ENCODE measurements at places on chromosomes 5 and 9.

DNA sequence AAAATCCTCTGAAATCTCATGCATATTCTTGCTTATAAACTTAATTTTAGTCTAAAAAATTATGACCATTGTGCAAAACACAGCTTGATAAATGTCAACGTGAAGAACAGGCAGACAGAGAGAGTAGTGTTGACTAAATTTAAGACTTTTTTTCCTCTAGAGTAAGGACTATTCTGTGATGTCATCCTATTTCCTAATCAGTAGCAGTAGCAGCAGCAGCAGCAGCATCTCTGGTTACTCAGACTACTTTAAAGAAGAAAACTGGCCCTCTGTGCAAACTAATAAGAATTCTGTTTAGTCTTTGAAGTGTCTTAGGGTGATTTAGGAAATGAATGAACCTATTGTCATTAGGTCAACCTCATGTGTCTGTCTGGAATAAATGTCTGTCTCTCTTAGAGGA lies 403.0 kb downstream of the HINT1 start:
- no peak for DNase-seq

DNA sequence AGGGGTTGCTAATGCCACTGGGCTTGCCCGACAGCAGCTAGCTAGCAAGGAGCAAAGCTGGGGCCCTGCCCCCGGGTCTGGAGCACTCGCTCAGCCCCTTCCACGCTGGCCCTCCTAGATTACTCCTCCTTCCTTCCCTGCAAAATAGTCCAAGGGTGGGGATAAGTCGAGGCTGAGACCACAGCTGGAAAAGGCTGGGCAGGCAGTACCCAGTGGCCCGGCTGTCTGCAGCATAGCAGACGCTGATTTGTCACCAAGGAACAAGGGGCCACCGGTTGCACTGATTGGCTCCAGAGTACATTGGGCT lies 73.9 kb downstream of the ADAMTS2 start:
- DNase-seq, result no peak

DNA sequence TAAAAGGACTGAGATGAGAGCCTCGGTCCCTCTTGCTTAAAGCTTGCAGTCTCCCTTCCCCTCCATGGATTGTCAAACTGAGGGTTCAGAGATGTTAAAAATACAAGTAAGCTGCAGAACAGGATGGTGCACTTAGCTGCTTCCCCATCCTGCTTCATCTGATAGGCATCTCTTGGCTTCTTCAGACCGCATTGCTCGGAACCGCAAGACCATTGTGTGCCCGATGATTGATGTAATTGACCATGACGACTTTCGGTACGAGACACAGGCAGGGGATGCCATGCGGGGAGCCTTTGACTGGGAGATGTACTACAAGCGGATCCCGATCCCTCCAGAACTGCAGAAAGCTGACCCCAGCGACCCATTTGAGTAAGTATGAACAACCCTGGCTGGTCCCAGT lies 65.5 kb upstream of the SAP30L start:
- no peak for DNase-seq

GRCh38 chr9:132166599-132166998 lies 4.7 kb downstream of the NTNG2 start:
- DNase-seq, result no peak

DNA sequence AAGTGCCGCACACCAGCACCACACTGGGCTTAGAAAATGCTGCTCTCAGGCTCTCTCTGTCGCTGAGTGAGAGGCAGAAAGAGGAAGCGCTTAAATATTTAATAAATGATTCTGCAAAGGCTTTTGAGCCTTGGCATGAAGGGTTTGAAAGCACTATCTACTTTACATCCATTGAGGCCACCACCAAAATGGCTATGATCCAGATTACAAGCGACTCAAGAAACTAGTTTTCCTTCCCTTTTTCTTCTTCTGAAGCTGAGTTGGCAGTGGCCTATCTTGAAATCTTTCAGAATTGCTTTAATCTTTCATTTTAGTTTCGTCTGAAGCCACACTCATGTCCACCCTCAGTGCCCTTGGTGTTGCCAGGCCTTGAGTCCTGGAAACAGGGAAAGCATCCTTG lies 59.5 kb downstream of the EBF1 start:
- DNase-seq, result no peak

DNA sequence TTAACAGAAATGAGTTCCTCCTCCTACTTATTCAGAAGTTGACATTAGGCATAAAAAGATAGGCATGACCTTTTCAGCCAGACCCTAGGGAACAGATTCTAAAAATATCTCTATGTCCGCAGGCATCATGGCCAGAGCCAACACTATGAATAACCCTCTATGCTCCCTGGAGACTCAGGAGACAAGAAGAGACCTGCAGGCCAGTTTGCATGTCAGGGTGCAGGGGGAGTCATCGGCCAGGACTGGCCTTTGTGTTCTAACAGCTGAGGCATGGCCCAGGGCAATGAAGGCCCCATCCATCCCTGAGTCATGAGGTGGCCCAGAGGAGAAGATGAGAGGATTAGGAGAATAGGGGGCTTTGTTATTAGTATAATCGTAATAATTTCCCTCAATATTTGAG lies 93.8 kb downstream of the TMEM215 start:
- DNase-seq, result no peak

DNA sequence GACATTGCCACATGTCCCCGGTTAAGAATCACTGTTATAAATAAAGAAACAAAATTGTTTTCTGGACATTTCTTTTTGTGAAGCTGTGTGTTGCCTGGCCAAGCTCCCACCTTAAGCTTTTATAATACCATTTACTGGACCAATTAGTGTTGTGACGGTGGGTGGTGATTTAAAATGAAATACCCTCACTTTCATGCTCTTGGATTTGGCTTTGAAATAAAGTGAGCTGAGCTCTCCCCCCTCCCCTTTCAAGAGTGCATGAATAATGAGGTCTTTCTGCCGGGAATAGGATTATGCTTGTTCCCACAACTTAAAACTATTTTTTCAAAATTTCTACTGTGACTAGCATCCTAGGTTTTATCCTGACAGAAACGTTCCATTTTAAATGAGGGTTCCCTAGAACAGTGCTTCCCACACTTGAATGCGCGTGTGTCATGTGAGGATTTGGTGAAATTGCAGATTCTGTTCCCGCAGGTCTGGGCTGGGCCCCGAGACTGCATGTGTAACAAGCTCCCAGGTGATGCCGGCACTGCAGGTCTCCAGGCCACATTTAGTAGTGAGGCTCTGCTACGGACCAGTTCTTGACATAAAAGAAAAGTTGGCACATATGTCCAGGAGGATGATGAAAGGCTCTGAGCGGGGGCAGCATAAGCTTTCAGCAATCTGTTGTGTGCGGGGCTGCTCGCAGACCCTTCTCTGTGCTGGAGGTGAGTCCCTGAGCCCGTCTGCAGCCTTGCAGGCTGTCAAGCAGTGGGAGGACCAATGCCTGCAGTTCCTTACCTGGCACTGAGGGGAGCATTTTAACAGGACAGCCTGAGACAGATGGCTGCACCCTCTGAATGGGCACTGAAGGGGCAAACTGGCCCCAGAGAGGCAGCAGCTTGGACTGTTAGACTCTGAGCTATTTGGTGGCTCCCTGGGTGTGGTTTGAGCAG lies 24.4 kb downstream of the IQGAP2 start:
- no peak for DNase-seq

- DNase-seq, result no peak
Observed at GRCh38 chr9:136494012-136494411, 11.2 kb upstream of the SEC16A start.

- no peak for DNase-seq
Observed at GRCh38 chr5:44914221-44914620, 105.5 kb downstream of the MRPS30 start.

- no peak for DNase-seq
Observed at GRCh38 chr5:120516805-120517204, 52.7 kb downstream of the PRR16 start.

- DNase-seq, result peak; percentile 30
Observed at GRCh38 chr5:23507278-23507685, at the start of gene PRDM9. TSS of gene PRDM9 (plus strand) at chr5:23507609. CDS start at chr5:23509034, 1,425 bp downstream.

DNA sequence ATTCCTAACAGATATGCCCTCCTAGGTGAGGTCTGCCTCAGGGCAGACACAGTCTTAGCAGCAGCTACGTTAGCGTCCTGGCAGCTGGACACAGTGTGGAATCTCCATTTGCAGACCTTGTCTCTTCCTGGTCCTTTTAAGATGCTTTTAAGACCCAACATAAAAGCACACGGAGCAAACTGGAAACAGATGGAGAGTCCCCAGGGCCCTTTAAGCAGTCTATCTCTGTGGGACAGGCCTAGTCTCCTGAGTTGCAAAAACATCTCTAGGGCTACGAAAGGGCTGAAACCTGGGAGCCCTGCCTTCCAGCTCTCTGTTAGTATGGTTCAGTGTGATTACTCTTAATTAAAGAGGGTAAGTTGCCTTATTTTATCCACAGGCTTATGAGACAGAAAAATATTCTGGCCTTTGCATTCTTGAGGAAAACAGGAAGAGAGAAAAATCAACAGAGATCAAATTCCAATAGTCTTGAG lies 66.0 kb upstream of the GNA14 start:
- DNase-seq, result no peak

- DNase-seq, result no peak
Observed at GRCh38 chr9:89768650-89769071, 163.8 kb downstream of the GADD45G start.

DNA sequence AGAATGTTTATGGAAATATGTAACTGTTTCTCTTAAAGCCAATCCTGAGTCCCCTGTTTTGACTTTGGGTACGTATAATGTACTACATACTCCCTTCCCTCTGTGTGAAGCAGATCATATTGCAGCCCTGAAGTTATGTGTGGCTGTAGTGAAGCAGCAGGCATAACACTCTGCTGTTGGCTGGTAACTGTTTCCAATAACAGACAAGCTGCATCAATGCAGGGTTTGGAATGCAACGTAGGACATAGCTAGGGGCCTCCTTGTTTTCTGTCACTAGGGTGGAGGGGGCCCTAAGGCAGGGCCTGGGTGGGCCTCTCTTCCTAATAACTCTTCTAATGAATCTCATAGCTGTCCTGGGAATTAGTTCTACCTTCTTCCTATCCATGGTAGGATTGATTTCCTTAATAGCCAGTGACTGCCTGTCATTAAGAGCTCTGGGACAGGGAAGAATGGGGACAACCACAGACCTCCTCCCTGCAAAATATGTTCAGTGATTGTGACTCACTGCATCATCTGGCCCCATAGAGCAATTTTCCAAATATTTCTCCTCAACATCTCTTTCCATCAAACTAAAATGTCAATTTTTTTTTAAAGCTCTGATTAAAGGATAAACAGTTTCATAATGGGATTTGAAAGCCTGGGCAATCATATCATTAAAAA lies 129.6 kb upstream of the HMHB1 start:
- DNase-seq, result no peak

DNA sequence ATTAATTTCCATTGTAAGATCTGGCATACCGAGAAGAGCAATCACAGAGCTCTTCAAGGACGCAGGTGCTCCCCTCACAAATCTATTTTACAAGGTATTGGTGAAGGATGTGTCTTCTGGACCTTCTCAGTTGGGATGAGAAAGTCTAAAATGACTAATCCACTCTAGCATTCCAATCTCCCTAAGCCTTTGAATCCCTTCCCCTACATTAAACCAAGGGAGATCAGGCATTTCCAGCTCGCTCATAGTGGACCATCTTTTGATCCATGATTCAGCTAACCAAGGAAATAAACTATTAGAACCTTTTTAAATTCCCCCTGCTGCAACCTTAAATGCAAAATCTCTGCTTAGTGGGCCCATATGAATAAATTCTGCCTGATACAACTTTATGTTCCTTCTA lies 95.9 kb upstream of the FBN2 start:
- DNase-seq, result no peak

- DNase-seq, result peak; percentile 11
Observed at GRCh38 chr9:135883410-135884089, 23.8 kb downstream of the CAMSAP1 start.

DNA sequence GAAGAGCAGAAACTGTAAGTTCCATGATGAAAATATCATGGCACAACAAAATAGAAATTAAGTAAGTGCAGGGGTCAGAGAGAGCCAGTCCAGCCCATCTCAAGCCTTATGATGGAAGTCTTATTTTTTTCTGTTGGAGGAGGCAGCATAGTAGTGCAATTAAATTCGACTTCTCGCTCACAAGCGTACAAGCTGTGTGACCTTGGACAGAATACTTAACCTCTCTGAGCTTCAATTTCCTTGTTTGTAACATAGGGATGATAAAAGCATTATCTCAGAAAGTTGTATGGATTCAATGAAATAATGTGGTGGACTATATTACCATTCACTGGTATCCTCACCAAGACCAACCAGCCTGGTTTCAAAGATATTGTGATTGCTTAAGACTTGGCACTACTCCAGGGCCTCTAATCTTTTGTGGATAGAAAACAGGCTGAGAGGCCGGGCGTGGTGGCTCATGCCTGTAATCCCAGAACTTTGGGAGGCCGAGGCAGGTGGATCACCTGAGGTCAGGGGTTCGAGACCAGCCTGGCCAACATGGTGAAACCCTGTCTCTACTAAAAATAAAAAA lies 26.8 kb upstream of the MVB12B start:
- DNase-seq, result no peak

- peak; percentile 50 for DNase-seq
Observed at GRCh38 chr5:68272289-68272688, 56.7 kb downstream of the PIK3R1 start.

GRCh38 chr5:160384681-160385080 lies 14.3 kb upstream of the C1QTNF2 start:
- no peak for DNase-seq

DNA sequence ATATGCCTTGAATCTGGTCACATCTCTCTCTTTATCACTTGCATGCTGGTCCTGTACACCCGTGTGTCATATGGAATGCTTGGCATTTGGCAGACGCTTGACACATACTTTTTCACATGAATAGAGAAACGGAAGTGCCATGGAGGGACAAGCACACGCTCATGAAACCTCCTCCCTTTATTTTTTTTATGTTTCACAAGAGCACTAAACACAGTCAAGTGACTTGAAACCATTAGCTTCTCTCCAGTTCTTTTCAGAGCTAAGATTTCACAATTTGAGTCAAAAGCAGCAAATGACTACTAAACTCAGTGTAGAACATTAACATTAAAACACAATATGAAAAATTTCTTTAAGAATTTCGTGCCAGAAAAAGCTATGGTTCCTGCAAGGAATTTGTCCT lies 151.1 kb downstream of the DOCK2 start:
- no peak for DNase-seq

GRCh38 chr9:36288070-36288469 lies 29.8 kb upstream of the GNE start:
- DNase-seq, result no peak

DNA sequence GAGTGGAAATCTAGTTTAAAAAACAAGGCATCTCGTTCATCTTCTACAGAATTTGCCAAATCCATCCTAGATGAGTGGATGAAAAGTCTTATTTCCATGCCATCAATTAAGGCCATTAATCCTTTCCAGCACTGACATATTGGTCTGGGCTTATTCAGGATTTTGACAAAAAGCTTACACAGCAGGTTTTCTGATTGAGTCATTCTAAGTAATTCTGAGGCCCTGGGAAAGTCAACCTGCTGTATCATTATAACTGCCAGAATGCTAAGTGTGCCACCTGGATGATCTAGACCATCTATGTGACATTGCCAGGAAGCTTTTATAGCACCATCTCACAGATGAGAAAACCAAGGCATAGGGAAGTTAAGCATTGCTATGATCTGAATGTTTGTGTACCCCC lies 132.1 kb upstream of the MAP3K1 start:
- no peak for DNase-seq
